Pons (tissue), 1 donor: ENCODE measurements at places on chromosomes 7 and 10.

- no peak for DNase-seq
Measured at GRCh38 chr10:16360001-16360400, 76.8 kb upstream of the PTER start.

DNA sequence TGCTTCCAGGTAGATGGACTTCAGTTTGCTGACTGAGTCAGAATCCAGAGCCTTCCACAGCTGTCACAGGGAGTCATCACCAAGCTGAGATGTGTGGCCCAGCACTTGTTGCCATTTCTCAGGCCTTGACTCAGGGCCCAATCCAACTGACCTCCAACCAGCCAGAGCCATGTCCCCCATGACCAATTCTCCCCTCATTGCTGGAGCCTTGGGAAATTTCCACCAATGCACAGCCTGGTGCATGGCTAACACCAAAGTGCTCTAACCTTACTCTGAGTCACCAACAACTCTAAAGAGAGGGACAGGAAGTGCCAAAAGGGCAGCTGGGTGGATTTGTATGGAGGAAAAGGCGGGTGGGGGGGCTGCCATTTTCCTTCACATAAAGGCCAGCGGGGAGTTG lies 13.4 kb upstream of the GLI3 start:
- no peak for DNase-seq

- DNase-seq, result peak; percentile 53
Measured at GRCh38 chr10:22322641-22323160, 1.8 kb downstream of the BMI1 start.

DNA sequence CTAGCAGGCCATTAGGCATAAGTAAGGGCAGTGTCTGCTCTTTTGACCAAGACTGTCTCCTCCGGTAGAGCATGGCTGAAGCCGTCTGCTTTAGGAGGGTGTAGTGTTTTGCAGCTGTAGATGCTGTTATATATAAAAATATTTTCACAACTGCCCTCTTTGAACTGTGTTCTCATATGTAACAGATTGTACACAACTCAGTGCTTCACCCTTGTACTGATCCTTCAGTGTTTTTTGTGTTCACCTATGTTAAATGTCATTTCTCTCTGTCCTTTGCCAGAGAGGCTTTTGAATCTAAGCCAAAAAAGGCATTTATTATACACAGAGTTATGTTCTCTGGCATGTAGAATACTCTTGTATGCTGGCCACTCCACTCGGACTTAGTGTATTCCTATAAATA lies 135.5 kb downstream of the BICC1 start:
- no peak for DNase-seq

DNA sequence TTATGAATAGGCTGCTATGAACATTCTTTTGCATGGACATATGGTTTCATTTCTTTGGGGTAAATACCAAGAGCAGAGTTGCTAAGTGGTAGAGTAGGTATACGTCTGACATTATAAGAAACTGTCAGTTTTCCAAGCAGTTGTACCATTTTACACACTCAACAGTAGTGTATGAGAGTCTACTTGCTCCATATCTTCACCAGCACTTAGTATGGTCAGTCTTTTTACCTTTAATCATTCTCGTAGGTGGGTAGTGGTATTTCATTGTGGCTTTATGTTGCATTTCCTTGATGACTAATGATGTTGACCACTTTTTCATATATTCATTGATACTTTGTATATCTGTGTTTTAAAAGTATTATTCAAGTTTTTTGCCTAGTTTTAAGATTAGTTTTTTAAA lies 45.1 kb downstream of the POU6F2 start:
- no peak for DNase-seq

GRCh38 chr7:80876894-80877414 lies 41.9 kb downstream of the SEMA3C start:
- DNase-seq, result no peak

- DNase-seq, result no peak
Measured at GRCh38 chr7:155610633-155611193, 33.7 kb upstream of the RBM33 start.
